MCF 10A (cell line): ENCODE measurements at places on chromosomes 1 and 21. TPM values are rescaled to one million over a fixed set of nuclear protein-coding genes. Genes with fewer than 3 reads are reported as not detected.

The USP1 gene
- total RNA-seq: 32.8 and 47.2 TPM in 2 replicates

DNA sequence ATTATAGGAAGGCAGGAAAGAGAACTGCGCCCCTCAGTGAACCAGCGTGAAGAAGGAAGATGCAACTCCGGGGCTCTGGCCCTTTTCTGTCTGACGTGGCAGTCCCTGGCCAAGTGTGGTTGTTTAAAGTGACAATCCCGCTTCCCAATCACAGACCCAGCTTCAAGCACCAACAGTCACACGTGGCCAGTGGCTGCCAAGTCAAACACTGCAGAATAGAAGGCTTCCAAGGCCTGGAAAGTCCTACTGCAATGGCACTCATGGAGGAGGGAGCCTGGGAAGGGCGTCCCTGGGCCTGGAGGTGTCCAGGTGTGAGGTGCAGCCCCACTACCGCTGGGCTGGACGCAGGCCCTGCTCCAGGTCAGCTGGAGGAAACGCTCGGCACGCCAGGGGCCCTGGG lies 143.8 kb downstream of the CASZ1 start:
- no peaks in the 10 kb centered on the region for H3K27me3 ChIP-seq
- H3K27ac ChIP-seq: no peak overlapping the region
- H3K36me3 ChIP-seq: peaks cover 22% of the 10 kb centered on the region

DNA sequence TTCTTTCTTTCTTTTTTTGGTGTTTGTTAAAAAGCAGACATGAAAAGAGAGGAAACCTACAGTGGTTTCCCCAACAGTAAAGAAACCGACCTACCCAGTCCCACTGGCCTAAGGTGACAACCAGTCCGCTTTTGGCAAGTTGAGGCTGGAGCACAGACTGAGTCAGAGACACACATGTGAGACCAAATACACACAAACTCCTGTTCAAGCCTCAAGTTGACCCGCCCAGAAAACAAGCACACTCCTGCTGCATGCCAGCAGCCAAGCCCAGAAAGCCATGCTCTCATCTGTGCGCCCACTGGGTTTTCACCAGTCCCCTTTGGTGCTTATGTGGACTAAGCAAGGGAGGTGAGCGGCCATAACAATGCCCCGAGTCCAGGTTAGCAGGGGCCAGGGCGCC lies 64.6 kb upstream of the GPR153 start:
- peaks cover 56% of the 10 kb centered on the region for H3K36me3 ChIP-seq
- H3K27me3 ChIP-seq: no peaks in the 10 kb centered on the region
- no peak overlapping the region for H3K4me3 ChIP-seq
- peak overlapping the region; percentile 28 for H3K27ac ChIP-seq
- H3K4me1 ChIP-seq: peaks cover 6% of the 10 kb centered on the region

The TMIGD3 gene
- total RNA-seq: not detected in 2 replicates

DNA sequence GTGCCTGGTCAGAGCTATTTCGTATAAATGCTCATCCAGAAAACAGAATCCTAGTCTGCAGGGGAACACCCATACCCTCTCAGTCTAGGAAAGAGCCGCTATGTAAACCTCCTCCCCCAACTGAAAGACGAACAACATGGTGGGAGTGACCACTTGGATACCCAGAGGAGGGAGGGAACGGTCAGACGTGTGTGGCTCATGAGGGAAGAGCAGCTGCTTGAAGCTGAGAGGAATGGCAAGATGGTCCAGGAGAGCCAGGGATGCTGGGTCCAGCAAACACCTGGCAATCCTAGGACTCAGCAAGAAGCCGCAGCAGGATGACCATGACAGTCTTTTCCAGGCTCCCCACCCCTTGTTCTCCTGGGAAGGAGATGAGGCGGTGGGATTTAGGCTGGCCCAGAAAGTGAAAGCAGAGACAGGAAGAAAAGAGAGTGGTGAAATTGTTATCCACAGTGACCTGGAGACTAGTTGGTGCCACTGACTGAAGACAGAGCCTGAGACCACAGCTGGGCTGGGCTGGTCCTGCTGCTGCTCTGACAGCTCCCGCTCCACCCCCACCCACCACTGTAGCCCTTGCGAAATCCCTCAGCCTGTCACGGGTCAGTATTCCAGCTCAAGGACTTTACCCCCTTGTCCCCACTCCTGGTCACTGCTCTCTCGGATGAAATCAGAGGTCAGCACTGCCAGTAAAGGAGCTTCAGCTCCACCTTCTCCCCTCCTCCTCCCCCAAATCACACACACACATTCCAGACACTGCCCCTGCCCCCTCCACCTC lies 3.6 kb downstream of the CERS2 start:
- H3K4me3 ChIP-seq: peak overlapping the region; percentile 85
- peak; percentile 58 for DNase-seq
- H3K27ac ChIP-seq: peak overlapping the region; percentile 96
- H3K4me1 ChIP-seq: peaks cover 36% of the 10 kb centered on the region
- H3K36me3 ChIP-seq: peaks cover 39% of the 10 kb centered on the region
- H3K27me3 ChIP-seq: no peaks in the 10 kb centered on the region

The RGS1 gene
- not detected in 2 replicates for total RNA-seq

DNA sequence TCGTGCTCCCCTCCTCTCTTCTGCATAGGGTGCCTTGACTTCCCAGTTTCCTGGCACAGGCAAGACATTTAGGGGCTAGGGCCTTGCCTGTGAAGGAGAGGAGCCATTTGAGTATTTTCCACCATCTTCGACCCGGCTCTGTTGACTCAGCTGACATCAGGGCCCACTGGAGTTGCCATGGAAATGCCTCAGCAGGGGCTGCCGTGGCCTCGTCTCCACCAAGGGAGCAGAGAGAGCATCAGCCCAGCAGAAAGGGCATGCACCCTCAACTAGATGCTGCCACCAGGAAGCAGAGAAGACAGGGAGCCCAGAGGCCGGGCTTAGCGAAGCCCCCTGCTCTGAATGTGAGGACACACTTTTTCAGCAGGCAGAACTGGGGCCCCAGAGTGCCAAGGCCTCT lies 101.9 kb upstream of the ACTL8 start:
- peaks cover 13% of the 10 kb centered on the region for H3K36me3 ChIP-seq
- H3K4me1 ChIP-seq: no peaks in the 10 kb centered on the region
- no peak for DNase-seq
- no peak overlapping the region for H3K4me3 ChIP-seq
- no peaks in the 10 kb centered on the region for H3K27me3 ChIP-seq

DNA sequence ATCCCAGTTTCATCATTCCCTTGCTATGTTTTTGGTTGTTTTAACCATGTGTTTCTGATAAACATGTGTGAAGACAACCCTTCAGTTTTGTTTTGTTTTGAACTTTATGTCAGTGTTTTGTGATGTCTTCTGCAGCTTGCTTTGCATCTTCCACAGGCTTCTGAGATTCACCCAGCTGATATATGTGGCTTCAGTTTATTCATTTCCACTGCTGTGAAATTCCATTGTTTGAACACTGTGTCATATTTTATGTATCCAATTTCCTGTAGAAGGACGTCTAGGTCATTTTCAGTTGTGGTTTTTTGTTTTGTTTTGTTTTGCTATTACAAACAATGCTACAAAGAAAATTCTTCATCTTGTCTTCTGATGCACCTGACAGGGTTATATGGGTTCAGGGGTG lies 27.2 kb upstream of the SLC26A9 start:
- H3K4me1 ChIP-seq: peaks cover 40% of the 10 kb centered on the region
- no peak for DNase-seq
- H3K27ac ChIP-seq: no peak overlapping the region
- H3K27me3 ChIP-seq: peaks cover 14% of the 10 kb centered on the region
- H3K4me3 ChIP-seq: no peak overlapping the region

DNA sequence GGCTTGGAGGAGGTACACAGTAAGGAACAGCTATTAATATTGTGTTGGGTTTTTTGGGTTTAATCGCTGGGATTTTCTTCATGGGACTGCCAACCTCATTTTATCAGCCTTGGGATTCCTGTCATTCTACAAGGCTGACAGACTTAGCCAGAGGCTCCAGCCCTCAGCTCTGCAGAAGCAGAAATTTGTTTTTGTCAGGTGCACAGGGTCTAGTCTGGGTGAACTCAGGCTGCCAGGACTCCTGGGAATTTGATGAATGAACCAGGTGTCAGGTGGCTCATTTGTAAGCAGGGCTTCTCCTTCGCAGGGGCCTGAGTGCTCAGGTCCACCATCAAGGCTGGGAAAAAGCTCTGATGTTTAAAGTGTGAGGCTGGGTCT lies 11.5 kb upstream of the ZNF362 start:
- no peaks in the 10 kb centered on the region for H3K36me3 ChIP-seq
- no peak for DNase-seq
- peaks cover 8% of the 10 kb centered on the region for H3K27me3 ChIP-seq
- H3K27ac ChIP-seq: no peak overlapping the region
- no peak overlapping the region for H3K4me3 ChIP-seq
- H3K4me1 ChIP-seq: peaks cover 9% of the 10 kb centered on the region

The LCE1B gene
- total RNA-seq: 1.3 and 2.0 TPM in 2 replicates

The HSD3B2 gene
- not detected in 2 replicates for total RNA-seq

DNA sequence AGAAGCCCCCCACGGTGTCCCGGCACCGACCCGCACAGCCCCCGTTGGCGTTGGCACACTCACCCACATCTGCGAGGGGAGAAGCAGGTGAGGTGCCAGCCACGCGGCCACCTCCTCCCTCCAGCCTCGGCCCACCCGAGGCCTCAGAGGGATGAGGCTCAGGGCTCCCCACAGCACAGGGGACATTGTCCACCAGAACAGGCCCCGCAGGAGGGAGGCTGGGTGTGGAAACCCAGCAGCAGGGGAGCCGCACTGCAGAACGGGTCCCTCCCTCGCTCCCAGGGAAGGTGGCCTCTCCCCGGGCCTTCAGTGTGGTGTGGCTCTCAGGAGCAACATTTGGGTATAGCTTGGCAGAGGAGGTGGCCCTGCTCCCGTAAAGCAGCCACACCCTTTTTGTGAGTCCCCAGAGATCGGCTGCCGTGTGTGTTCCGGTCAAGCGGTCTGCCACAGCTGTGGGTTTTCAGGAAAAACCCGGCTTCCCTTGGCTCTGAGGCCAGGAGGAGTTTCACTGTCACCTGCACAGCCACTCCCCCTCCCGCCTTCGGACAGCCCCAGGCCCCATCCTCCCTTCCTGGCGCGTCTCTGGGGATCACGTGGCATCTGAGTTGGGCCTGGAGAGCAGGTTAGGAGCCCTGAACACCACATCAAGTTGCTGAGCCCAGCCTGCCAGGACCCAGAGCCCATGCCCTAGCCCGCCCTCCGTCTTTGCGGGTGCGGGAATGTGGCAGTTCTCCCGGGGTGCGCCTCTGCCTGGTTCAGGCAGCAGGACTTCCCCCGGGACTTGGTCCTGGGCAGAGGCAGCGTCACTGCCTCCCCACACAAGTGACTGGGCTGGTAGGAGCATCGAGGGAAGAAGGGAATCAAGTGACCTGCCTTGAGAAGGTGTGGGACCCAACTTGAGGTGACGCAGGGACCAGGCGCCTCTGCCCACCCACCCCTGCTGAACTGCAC lies 64.0 kb downstream of the MEGF6 start:
- DNase-seq: peak; percentile 66
- H3K4me1 ChIP-seq: peaks cover 5% of the 10 kb centered on the region
- H3K27me3 ChIP-seq: no peaks in the 10 kb centered on the region
- H3K27ac ChIP-seq: no peak overlapping the region
- no peaks in the 10 kb centered on the region for H3K36me3 ChIP-seq
